ENCODE measurements at places on chromosomes 6 and 20. TPM values are rescaled to one million over a fixed set of nuclear protein-coding genes. Genes with fewer than 3 reads are reported as not detected.

Gene GHRH
- not detected for total RNA-seq

Gene PIM1
- 18.0 TPM for total RNA-seq

- H3K36me3 ChIP-seq = no peaks in the 10 kb centered on the region
- H3K27ac ChIP-seq = no peak overlapping the region
- H3K4me3 ChIP-seq = no peak overlapping the region
- H3K27me3 ChIP-seq = no peaks in the 10 kb centered on the region
- no peaks in the 10 kb centered on the region for H3K4me1 ChIP-seq
These were observed 1090.3 kb downstream of the HACE1 start for GRCh38 chr6:103769431-103769830.

Gene SLC17A9
- 0.95 TPM for total RNA-seq

DNA sequence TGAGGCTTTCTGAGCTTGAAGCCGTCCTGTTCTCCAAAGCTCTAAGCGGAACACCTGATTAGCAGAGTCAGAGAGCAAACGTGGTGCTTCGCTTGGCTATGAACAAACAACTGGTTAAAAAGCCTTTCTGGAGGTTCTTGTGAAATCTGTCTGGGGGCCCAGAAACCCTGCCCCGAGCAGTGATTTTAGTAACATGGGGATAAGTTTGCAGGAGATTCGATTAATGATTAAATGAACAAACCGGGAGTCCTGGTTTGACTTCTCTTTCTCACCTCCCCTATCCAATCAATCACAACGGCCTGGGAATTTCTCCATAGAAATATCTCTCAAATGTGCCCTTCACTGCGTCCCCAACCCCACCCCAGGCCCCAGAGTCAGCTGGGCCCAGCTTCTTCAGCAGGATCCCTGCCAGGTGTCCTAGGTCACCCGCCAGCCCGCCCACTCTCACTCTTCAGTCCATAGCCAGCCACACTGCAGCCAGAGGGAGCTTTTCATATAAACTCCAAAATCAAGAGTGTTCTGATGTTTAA is 43.6 kb downstream of the ZDHHC14 start:
- H3K27ac ChIP-seq = no peak overlapping the region
- no peak overlapping the region for H3K4me3 ChIP-seq
- no peaks in the 10 kb centered on the region for H3K27me3 ChIP-seq

Gene PTCHD4
- total RNA-seq = 0.07 TPM

GRCh38 chr20:38153401-38153800 is 11.7 kb downstream of the TGM2 start:
- H3K4me1 ChIP-seq = peaks cover 27% of the 10 kb centered on the region
- peak overlapping the region; percentile 16 for H3K27ac ChIP-seq
- H3K36me3 ChIP-seq = peaks cover 81% of the 10 kb centered on the region
- H3K27me3 ChIP-seq = no peaks in the 10 kb centered on the region

GRCh38 chr6:170100046-170100445 is 190.8 kb downstream of the DLL1 start:
- no peak overlapping the region for H3K4me3 ChIP-seq
- no peak overlapping the region for H3K27ac ChIP-seq
- no peaks in the 10 kb centered on the region for H3K27me3 ChIP-seq
- H3K4me1 ChIP-seq = peaks cover 16% of the 10 kb centered on the region
- no peaks in the 10 kb centered on the region for H3K36me3 ChIP-seq

- no peak for DNase-seq
- no peaks in the 10 kb centered on the region for H3K27me3 ChIP-seq
- no peak overlapping the region for H3K4me3 ChIP-seq
- H3K27ac ChIP-seq = no peak overlapping the region
- H3K4me1 ChIP-seq = peaks cover 18% of the 10 kb centered on the region
These were observed 469.1 kb upstream of the BTBD3 start for GRCh38 chr20:11448554-11448953.

Gene HDGFL1
- not detected for total RNA-seq

DNA sequence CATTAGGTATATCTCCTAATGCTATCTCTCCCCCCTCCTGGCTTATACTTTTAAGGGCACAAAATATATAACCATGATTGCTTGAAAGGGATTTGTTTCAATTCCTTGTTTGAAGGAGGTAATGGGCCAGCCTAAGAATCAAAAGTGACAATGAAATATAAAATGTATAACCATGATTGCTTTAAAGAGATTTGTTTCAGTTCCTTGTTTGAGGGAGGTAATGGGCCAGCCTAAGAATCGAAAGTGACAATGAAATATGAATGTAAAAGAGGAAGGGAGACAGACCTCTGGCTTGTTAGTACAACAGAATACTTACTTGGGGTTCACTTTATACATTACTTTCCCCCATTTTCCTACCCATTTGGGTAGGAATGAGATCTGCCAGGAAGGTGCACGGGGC is 55.5 kb downstream of the FOXC1 start:
- H3K4me3 ChIP-seq = no peak overlapping the region
- DNase-seq = no peak
- no peaks in the 10 kb centered on the region for H3K36me3 ChIP-seq
- no peak overlapping the region for H3K27ac ChIP-seq
- H3K27me3 ChIP-seq = no peaks in the 10 kb centered on the region
- H3K4me1 ChIP-seq = no peaks in the 10 kb centered on the region

GRCh38 chr6:111503660-111504059 is 20.6 kb upstream of the REV3L start:
- no peak overlapping the region for H3K4me3 ChIP-seq
- H3K36me3 ChIP-seq = no peaks in the 10 kb centered on the region
